ENCODE measurements at places on chromosomes 11 and 22.

DNA sequence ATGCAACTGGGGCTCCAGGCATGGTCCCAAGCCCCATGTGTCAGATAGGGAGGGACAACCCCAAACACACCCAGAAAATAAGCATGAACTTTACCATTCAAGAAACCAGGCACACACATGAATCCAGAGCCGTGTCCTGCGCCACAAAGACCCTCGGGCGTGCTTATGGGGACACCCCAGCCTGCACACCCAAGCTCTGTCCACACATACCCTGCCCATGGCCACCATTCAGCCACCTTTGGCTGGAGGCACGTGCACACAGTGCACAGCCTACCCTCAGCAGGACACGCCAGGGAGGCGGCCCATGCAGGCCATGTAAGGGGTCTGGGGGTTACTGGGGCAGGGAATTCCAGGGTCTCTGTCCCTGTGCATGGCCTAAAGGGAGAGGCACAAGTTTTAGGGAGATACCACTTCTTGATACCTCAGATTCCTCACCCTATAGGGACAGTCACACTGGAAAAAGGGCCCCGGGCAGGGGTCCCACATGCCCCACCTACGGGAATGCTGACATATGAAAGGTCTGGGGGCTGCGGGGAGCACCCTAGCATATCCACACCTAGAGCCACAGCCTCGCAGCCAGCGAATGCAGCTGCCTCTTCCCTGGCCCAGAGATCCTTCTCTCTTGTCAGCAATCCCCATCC lies 20.6 kb downstream of the PACSIN2 start:
- DNase-seq: no peak

DNA sequence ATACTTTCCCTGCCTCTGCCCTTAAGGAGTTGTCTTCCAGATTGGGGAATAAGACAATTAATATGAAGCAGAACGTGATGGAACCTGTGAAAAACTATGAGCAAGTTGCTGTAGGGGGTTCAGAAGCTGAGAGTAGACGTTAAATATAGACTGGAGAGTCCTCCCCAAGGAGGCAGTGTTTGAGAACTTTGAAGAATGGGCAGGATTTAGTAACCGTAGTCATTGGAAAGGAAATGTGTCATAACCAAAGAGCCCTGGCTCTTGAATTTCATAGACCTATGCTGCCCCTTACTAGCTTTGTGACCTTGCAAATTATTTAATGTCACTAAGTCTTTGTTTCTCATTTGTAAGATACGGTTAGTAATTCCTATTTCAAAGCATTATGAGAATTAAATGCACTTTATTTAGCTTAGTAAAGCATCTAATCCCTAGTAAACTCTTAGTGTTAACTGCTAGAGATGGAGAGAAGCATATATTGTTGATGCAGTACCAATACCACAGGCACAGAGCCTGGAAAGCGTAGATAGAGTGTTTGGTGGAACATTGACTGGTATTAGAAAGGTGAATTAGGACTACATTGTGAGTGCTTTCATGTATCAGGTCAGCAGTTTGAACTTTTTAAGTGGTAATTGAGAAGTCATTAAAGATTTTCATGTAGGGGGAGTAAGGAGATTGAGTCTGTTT lies 54.1 kb downstream of the MCAM start:
- DNase-seq: peak; percentile 47

DNA sequence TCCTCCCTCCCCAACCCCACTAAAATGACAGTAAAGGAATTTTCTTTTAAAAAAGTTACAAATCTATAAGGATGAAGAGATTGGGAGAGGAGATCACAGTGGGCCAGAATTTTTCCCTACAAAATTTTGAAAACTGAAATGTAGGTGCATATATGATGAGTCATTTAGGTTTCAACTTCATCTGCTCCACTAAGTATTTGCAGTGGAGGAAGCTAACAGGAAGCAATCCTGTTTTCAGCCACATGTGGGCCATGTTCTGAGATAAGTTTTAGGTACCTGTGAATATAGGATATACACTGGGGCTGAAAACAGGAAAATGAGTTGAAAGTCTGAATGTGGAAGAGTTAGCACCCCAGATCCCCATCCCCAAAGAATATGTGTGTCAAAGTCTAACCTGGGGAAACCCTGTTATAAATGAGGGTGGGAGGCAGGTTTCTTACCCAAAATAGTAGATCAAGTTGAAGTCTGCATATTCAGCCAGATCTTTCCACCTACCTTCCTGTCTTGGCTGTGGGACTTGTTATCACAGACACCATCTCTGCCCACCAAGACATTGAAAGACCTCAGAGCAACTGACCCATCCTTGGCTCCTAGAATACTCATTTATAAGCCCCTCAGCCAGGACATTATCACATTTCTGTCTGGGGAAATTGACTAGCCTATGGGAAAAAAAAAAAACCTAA lies 87.3 kb downstream of the PACS1 start:
- DNase-seq: no peak

GRCh38 chr11:59106363-59107336 lies at the start of gene FAM111B:
FAM111B (plus strand) TSS chr11:59107237; CDS start chr11:59109626, 2,389 bp downstream.
- DNase-seq: peak; percentile 90

DNA sequence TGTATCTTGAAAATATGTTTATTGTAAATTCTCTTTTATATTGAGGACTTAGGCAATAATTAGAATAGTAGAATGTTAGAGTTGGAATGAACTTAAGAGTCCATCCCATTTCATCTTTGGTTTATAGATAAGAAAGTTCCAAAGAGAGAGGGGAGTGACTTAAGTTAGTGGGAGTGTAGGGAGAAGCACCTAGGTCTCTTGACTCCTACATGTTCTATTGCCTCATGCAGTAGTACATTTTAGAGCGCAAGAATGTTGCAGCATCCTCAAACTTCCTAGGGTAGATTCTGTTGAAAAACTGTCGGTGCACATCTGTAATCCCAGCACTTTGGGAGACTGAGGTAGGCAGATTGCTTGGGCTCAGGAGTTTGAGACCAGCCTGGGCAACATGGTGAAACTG lies 8.7 kb downstream of the RRM1 start:
- no peak for DNase-seq

DNA sequence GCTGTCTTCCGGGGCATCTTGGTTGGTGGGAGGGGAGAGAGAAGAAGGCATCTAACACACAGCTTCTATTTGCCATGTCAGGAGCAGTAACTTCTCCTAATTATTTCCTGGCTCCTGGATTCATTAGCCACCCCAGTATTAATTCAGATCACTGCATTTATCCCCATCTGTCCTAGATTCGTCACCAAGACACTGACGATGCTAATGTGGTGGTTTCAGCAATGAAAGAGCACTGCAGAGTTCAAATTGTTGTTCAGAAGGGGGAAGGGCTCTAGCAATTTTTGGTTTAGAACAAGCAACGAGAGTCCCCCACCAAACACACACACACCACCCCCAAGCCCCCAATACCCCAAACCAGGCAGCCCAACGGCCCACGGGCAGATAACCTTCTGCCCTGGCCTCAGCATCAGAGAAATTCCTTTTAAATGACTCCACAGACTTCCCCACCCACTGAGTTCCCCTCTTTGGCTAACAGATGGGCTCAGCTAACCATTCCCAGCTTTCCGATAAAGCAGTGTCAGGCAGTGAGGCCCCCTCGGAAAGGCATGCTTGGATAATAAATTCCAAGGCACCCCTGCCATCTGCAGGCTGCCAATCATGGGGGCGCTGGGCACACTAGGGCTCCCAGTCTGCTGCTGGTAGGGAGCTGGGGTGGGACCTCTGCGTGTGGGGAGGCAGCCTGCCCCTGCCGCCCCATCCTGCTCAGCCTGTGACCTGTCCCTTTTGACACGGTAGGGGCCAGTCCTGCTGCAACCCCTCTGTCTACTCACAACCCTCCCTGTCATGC lies 453.5 kb downstream of the MIAT start:
- peak; percentile 74 for DNase-seq

DNA sequence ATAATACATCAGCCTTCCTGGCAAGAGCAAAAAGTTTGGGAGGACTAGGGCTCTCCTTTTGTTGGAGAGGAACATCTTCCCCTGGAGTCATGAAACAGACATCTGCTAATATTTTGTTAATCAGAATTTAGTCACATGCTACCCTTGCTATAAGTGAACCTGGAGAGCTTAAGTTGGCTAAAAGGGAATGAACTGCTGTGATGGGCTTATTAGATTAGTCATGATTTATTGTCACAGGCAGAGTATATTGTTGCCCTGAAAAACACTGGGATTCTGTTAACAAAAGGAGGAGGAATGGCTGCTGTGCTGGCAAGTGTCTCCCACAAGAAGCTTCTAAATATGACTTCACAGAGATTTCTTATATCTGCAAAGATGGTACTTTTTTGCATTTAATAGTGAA lies 16.0 kb downstream of the TCP11L1 start:
- DNase-seq: no peak

DNA sequence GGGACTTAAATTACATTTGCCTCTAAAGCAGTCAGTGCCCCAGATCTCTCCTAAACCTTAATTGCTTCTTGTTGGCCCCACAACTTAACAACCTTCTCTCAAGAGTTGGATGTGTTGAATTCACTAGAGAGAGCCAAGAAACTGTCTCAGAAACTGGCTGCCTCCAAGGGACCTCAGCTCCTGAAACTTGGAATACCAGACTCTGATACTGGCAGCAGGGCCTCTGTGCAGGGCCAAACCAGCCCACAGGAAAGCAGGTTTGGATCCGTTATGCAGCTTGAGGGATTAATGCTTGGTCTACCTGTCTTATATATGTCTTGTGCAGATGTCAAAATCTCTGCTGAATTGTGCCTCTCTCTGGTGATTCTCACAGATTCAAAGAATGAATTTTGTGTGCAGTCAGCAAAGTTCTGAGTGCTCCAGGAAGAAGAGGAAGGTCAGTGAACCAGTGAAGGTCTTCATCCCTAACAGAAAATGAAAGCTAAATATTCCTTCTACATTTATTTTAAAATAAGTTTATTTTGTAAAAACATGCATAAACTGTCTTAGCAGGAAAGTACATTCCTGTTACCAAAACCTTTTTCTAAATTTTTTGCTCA lies 70.8 kb downstream of the LIF start:
- DNase-seq: no peak

DNA sequence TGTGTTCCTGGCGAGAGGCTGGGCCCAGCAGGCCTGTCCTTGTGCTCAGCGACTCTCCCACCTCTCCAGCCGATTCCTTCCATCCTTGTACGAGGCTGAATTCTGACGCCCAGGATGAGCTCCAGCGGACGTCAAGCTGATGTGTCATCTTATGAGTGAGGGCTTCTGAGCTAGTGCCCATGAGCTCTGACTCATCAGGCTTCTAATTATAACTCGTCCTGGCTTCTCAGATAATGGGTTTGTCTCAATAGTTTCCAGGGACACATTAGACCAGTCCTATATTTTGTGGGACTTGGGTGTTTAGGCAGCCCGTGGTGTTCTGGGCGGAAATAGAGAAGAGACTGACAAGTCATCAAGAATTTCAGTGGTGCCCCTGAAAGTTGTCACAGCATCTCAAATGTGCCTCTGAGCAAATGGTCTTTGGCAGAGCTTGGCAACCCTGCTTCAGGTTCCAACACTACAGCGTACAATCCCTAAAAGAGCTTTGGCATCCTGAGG lies 108.2 kb upstream of the CD44 start:
- DNase-seq: peak; percentile 97

DNA sequence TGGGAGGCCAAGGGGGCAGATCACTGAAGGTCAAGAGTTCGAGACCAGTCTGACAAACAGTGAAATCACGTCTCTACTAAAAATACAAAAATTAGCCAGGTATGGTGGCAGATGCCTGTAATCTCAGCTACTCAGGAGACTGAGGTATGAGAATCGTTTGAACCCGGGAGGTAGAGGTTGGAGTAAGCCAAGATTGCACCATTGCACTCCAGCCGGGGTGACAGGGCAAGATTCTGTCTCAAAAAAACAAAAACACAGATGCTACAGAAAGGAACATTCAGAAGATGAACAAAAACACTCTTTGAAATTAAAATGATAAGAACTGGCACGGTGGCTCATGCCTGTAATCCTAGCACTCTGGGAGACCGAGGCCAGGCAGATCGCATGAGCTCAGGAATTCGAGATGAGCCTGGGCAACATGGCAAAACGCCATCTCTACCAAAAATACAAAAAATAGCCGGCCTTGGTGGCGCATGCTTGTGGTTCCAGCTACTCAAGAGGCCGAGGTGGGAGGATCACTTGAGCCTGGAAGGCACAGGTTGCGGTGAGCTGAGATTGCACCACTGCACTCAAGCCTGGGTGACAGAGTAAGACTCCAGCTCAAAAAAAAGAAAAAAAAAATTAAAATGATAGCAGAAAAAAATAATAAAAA lies 8.5 kb downstream of the RAB6A start:
- no peak for DNase-seq

DNA sequence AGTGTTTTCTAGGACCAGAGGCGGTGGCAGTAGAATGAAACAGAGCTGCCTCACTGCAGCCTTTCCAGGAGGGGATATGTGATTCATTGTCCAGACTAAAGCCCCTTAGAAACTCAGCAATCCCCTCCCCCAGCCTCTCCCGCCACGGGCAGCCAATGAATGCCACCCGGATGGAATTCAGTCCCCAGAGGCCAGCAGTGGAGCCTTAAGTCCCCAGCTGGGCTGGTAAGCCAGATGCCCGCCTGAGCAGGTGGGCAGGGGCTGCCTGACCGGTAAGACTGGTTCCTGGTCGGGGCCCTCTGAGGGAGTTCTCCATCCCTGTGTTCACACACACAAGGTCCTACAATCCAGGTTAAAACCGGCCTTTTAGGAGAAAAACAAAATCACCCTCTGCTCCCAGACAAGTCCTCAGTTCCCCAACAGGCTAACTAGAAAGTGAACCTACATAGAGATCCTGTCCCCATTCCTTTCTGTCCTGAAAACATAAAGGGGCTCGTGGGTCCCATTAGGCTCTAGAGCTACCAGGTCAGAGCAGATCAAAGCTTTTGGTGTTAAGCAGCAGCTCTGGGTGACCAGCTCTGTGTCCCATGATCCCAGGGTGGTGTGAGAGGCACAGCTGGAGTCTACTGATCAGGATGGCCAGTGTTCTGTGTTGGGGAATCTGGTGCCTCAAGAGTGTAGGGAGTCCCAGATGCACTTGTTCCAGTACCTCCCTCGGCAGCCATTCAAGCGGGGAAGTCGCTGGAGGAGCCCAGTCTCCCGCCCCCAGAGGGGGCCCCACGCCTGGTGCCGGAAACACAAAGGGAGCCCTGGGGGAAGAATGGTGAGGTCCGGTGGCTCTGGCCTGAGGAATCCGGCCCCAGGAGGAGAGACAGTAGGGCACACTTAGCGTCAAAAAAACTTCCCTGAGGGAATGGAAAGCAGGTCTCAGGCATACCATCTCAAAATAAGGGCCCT lies 2.6 kb downstream of the PATZ1 start:
- DNase-seq: no peak

DNA sequence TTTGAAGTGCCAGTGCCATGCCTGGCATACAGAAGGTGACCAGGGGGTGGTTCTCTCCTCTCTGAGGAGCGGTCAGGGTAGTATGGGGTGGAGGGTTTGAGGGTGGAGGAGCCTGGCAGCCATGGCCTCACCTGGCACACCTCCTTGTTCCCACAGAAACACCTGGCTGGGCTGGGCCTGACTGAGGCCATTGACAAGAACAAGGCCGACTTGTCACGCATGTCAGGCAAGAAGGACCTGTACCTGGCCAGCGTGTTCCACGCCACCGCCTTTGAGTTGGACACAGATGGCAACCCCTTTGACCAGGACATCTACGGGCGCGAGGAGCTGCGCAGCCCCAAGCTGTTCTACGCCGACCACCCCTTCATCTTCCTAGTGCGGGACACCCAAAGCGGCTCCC lies 9.6 kb downstream of the SERPINH1 start:
- DNase-seq: no peak

All from astrocyte of the spinal cord (primary cell).